Pancreas (tissue), 10 donors: ENCODE measurements at places on chromosomes 11 and 22. TPM values are rescaled to one million over a fixed set of nuclear protein-coding genes. Genes with fewer than 3 reads are reported as not detected.

The MPZL2 gene
- total RNA-seq, result 6.7 TPM

- DNase-seq, result no peak
Measured at GRCh38 chr11:93718057-93718563, 23.2 kb downstream of the TAF1D start.

DNA sequence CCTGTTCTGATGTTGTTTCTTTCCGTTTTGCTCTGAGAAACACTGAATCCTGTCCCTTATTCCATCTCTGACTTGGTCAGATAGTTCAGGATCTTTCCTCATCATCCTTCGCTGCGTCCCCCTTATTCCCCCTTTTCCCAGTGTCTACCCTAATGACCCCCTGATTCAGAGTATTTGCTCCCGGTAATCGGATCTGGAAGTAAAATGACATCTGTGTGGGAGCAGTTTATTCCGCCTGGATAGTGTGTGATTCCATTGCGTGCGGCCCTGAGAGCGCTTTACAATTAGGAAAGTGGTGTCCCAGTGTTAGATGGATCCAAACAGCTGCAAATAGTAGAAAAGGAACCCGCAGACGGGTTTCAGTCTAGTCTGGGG lies 606 bp downstream of the DRG1 start:
- DNase-seq, result no peak

- peak; percentile 71 for DNase-seq
Measured at GRCh38 chr11:291281-292210, 2.6 kb downstream of the PGGHG start.

GRCh38 chr11:71214553-71215424 lies 37.6 kb downstream of the SHANK2 start:
- peak; percentile 23 for DNase-seq

DNA sequence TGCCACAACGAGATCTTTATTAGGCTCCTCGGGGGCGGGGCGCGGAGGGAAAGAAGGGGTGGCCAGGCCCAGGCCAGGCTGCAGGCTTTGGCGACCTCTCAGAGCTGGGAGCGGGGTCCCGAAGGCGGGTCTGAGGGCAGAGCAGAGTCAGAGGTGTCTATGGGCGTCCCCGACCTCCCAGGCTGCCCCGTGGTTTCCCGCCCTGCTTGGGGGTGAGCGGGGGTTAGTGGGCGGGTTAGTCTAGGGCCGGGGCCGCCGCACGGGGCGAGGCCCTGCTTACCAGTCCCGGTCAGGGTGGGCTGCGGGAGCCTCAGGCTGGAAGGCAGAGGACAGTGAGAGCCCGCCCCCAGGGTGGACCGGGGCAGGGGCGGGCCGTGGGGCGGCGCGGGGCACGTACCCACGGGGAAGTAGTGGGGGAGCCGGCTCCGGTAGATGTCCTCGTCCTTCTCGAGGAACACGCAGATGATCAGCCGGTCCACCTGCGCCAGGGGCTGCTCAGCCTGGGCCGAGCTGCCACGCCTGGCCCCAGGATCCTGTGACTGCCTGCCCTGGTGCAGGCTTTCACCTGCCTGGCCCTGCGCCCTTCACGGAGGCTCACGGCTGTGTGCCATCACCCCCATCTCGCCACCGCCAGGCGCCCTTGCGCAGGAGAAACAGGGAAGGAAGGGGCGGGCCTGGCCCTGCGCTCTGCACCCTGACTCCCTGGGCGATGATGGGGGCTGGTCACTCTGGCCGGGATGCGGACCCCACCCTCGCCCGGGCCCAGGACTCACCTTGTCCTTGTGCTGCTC lies 12.5 kb downstream of the OTUB1 start:
- DNase-seq, result no peak

GRCh38 chr22:46070803-46071450 lies 79.4 kb upstream of the PPARA start:
- peak; percentile 88 for DNase-seq
